ENCODE measurements at places on chromosomes 7 and 10. TPM values are rescaled to one million over a fixed set of nuclear protein-coding genes. Genes with fewer than 3 reads are reported as not detected.

The RASSF4 gene
- 66.2 TPM for polyA plus RNA-seq

The CYP26A1 gene
- not detected for polyA plus RNA-seq

The CYP26C1 gene
- not detected for polyA plus RNA-seq

The GATA3 gene
- polyA plus RNA-seq = 1.1 TPM

The CELF2 gene
- polyA plus RNA-seq = 14.2 TPM

The PAPOLB gene
- 0.03 TPM for polyA plus RNA-seq

The FAM25A gene
- not detected for polyA plus RNA-seq

The P4HA1 gene
- polyA plus RNA-seq = 33.6 TPM

The AS3MT gene
- polyA plus RNA-seq = 42.2 TPM

The CPN1 gene
- polyA plus RNA-seq = not detected

The CDK5 gene
- 6.2 TPM for polyA plus RNA-seq

The SNCG gene
- 18.5 TPM for polyA plus RNA-seq

The MPP7 gene
- 6.3 TPM for polyA plus RNA-seq

The ZNF467 gene
- polyA plus RNA-seq = 4.7 TPM

The ANKRD1 gene
- 3,580 TPM for polyA plus RNA-seq

The TRIM50 gene
- polyA plus RNA-seq = 0.08 TPM

The FBXO24 gene
- 0.14 TPM for polyA plus RNA-seq

The EPO gene
- polyA plus RNA-seq = not detected

The PDSS1 gene
- 8.1 TPM for polyA plus RNA-seq

The DNAJC12 gene
- 5.1 TPM for polyA plus RNA-seq

The SPDYE1 gene
- polyA plus RNA-seq = not detected

The NANOS1 gene
- 7.1 TPM for polyA plus RNA-seq

The CYP3A4 gene
- polyA plus RNA-seq = 0.03 TPM

The SPDYE3 gene
- polyA plus RNA-seq = 0.15 TPM

The EEPD1 gene
- 5.5 TPM for polyA plus RNA-seq

The ADARB2 gene
- polyA plus RNA-seq = 0.28 TPM

The ZMIZ2 gene
- polyA plus RNA-seq = 44.4 TPM

The FGF8 gene
- not detected for polyA plus RNA-seq

The ACBD7 gene
- 0.08 TPM for polyA plus RNA-seq

The AKR1C8 gene
- 0.46 TPM for polyA plus RNA-seq

The TSPAN13 gene
- 39.5 TPM for polyA plus RNA-seq

The INTS15 gene
- 7.1 TPM for polyA plus RNA-seq

Data from heart left ventricle (tissue), 16 donors.